ENCODE measurements at places on chromosomes 11 and 22.

DNA sequence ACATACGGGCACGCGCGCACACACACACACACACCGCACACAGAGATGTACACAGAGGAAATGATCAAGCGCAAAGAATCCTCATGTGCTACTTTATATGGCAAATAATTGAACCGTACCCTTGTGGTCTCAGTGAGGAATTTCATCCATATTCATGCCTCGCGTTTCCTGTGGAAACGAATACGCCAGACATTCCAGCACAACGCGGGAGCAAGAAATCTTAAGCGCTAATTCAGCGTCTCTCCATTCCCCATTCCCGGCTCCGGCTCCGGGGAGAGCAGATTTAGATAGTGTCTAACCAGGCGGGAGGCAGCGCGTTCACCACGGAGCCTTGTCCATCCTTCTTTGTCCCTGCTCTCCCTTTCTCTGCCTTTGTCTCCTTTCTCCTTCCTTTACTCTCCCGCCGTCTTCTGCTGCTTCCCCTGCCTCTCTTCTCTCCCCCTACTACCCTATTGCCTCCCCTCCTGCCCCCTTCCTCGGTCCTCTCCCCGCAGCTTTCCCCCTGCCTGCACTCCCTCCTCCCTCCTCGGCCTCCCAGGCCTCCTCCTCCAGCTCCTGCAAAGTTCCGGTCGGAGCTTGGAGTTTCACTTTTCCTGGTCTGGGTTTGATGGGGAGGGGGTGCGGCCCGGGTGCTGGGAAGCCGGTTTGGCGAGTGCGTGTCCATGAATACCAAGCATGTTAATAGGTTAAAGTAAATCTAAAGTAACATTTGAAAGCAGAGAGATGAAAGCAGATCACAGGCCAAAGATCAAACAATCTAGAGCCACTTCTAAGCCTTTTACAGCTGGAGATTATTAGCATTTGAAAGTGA, 579.3 kb downstream of the BUD13 start:
- no peak for DNase-seq

DNA sequence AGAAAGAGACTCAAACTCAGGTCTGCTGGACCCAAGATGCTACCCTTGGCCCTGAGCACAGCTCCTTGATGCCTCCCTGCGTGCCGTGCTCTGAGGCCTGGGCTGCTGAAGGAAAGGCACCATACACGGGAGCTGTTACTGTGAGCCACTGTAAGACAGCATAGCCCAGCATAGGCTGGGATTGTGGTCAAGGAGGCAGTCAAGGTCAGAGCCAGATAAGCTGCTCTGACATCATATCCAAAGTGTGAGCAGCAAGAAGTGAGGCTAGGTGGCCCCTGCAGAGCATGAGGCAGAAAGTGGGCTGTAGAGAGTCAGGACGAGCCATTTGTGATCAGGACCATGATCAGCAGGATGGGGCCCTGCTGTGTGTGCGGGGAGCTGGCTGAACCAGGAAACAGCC, 7.7 kb downstream of the SLC22A8 start:
- DNase-seq, result no peak

GRCh38 chr22:37139762-37140161, 10.0 kb downstream of the IL2RB start:
- no peak for DNase-seq

DNA sequence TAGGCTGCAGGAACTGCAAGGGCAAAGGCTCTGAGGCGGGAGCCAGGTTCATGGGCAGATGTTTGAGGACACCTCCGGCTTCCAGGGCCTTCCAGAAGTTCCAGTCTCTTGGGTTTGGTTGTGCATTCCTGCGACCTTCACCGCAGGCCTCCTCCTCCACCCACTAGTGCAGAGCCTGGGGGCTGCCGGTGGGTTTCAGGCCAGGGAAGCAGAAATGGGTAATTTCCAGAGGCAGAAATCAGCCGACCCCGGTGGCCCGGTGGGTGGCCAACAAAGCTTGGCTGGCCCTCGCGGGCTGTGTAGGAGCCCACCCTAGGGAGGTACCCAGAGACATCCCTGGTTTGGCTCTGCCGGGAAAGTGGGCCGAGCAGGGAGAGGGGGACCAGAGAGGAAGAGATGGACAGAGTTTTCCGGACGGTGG, 417 bp upstream of the PHETA2 start:
- no peak for DNase-seq

GRCh38 chr11:10017911-10018310, 276.1 kb downstream of the SBF2 start:
- DNase-seq, result no peak

DNA sequence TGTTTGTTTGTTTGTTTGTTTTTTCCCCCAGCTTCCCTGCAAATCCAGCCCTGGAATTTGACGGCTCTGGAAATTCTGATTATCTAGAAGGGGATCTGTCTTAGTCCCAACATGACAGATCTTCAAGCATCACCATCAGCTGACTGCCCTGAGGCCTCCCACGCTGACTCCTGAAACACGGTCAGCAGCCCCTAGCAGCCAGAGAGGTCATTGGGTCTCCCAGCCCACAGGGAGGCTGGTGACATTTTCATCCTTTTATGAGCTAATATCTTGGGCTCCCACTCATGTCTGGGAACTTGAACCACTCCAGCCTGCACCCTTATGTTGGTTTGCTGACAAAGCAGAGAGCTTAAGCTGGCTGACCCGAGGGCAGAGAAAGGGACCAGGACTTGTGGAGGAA, 66.0 kb upstream of the TIMP3 start:
- DNase-seq, result no peak

Measured in naive thymus-derived CD8-positive, alpha-beta T cell (primary cell).